ENCODE measurements at places on chromosomes 5 and 9. TPM values are rescaled to one million over a fixed set of nuclear protein-coding genes. Genes with fewer than 3 reads are reported as not detected.

GRCh38 chr5:115415143-115415491 lies 118.7 kb upstream of the CCDC112 start:
- H3K36me3 ChIP-seq: no peaks in the 10 kb centered on the region
- H3K4me3 ChIP-seq: no peak overlapping the region

DNA sequence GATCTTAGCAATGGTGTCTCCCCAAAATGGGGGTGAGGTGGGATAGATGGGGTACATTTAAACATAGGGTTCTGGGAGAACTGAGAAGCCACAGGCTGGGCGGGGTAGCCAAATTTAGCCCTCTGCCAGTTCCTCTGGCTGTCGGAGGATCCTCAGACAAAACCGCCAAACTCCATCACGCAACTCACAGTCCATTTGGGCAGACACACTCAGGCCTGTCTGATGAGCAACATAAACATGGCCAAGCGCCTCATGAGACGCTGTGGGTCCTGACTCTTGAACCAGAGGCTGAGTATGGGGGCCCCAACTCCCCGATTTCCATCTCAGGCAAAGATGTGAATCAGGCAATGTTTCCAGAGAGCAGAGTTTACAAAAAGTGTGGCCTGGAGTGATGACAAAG lies 162.3 kb downstream of the FGF18 start:
- no peaks in the 10 kb centered on the region for H3K27me3 ChIP-seq
- no peak overlapping the region for H3K4me3 ChIP-seq
- H3K36me3 ChIP-seq: no peaks in the 10 kb centered on the region
- no peak overlapping the region for H3K27ac ChIP-seq

GRCh38 chr9:1701113-1701512 lies 314.0 kb upstream of the SMARCA2 start:
- no peak overlapping the region for H3K4me3 ChIP-seq
- H3K27ac ChIP-seq: no peak overlapping the region
- H3K4me1 ChIP-seq: no peaks in the 10 kb centered on the region
- no peaks in the 10 kb centered on the region for H3K36me3 ChIP-seq
- peaks cover 6% of the 10 kb centered on the region for H3K27me3 ChIP-seq

GRCh38 chr5:77632526-77633206 lies 5.8 kb downstream of the OTP start:
- no peak for DNase-seq
- peaks cover 11% of the 10 kb centered on the region for H3K36me3 ChIP-seq
- peaks cover 70% of the 10 kb centered on the region for H3K27me3 ChIP-seq
- no peak overlapping the region for H3K4me3 ChIP-seq

DNA sequence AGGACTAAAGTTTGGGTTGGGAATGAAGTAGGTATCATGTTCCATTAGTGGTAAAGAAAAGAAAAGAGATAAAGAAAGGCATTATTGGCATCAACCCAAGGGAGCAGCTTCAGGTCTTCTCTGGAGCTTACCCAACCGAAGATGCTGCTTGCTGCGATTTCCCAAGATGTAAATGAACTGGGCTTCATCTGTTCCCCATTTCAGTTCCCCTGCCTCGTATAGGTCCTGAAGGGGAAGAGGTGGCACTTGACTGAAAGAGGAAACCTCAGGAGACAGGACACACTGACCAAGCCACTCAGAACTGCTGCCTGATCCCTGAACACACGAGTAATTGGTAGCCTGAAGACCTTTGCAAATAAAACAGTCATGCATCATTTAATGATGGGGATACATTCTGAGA lies 24.6 kb downstream of the ANXA6 start:
- no peak for DNase-seq
- peaks cover 50% of the 10 kb centered on the region for H3K4me1 ChIP-seq
- H3K27ac ChIP-seq: no peak overlapping the region
- peaks cover 83% of the 10 kb centered on the region for H3K36me3 ChIP-seq
- no peak overlapping the region for H3K4me3 ChIP-seq

- no peak overlapping the region for H3K4me3 ChIP-seq
- H3K4me1 ChIP-seq: peaks cover 37% of the 10 kb centered on the region
- H3K36me3 ChIP-seq: peaks cover 4% of the 10 kb centered on the region
- no peak for DNase-seq
These were observed 68.8 kb upstream of the SSBP2 start for GRCh38 chr5:81819556-81820317.

Gene OBP2B
- total RNA-seq: not detected

- peak overlapping the region; percentile 77 for H3K4me3 ChIP-seq
- H3K36me3 ChIP-seq: no peaks in the 10 kb centered on the region
These were observed 591 bp downstream of the ABCA1 start for GRCh38 chr9:104927216-104927911.

Gene RASEF
- total RNA-seq: not detected

- H3K4me1 ChIP-seq: no peaks in the 10 kb centered on the region
- H3K27me3 ChIP-seq: peaks cover 4% of the 10 kb centered on the region
- no peak overlapping the region for H3K4me3 ChIP-seq
- H3K36me3 ChIP-seq: no peaks in the 10 kb centered on the region
These were observed 396.4 kb downstream of the CDK5RAP2 start for GRCh38 chr9:120183615-120184014.
